Esophagus squamous epithelium (tissue), 5 donors: ENCODE measurements at places on chromosomes 1 and 21.

GRCh38 chr1:203006948-203007871 lies at the start of gene TMEM183A:
TSS of gene TMEM183A (plus strand) at chr1:203007374. CDS start at chr1:203007466, 92 bp downstream.
- DNase-seq = peak; percentile 86

GRCh38 chr1:71698186-71698585 lies 584.2 kb downstream of the NEGR1 start:
- DNase-seq = no peak

DNA sequence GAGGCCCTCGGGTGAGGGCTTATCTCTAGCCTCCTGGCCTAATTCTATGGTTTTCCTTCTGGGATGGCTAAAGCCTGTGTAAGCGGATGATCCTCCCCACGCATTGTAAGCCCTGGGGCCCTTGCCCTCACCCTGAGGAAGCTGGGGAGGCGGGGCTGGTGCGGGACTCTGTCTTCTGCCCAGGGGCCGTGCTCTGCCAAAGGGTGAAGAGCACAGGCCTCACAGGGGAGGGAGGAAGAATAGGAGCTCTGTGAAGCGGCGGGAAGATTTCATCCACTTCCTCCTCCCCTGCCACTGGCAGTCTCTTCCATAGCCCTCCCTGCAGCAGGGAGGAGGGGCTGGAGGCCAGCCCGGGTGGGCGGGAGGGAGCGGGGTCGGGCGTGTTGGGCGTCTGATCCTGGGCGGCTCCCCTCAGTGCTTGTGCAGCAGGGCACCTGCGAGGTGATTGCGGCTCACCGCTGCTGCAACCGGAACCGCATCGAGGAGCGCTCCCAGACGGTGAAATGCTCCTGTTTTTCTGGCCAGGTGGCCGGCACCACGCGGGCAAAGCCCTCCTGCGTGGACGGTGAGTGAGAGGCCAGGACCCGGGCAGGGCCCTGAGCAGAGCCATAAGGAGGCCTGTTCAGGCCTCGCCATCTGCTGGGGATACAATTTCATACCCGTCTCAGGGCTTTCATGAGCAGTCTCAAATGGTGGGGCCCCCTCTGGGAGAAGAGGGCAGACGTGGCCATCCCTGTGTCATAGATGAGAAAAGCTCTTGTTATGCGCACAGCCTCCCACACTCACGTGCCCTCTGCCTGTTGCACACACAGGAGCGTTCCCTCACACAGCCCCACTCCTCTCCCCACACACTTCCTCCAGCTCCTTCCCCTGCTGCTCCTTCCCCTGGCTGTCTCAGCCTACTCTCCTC lies 7.7 kb upstream of the PPM1J start:
- DNase-seq = no peak

- DNase-seq = no peak
Measured at GRCh38 chr21:42476388-42477331, 19.4 kb downstream of the RSPH1 start.

GRCh38 chr1:21338573-21339355 lies 48.5 kb upstream of the ECE1 start:
- no peak for DNase-seq

GRCh38 chr1:79945391-79945790 lies 938.9 kb upstream of the ADGRL4 start:
- no peak for DNase-seq

DNA sequence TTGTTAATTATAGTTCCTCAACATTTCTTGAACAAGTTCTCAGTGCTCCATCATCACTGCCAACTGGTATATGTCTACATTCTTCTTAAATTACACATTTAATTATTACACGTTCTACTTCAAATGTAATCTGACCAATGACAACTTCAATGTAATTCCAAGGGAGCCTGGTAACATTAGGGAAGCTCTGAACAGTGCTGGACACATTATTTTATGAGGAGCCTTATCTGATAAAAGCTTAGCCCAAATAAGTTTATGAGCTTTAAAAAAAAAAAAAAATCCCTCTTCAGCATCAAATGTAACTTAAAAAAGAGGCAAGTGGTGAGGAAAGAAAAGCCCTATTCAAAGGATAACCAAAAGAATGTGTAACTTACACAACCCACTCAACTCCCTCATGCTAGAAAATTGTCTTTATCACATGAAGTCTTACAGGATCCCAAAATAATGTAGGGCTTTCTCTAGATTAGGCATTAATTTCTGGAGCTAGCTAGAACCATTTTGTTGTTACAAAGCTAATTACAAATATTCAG lies 35.2 kb upstream of the ABCA4 start:
- no peak for DNase-seq

DNA sequence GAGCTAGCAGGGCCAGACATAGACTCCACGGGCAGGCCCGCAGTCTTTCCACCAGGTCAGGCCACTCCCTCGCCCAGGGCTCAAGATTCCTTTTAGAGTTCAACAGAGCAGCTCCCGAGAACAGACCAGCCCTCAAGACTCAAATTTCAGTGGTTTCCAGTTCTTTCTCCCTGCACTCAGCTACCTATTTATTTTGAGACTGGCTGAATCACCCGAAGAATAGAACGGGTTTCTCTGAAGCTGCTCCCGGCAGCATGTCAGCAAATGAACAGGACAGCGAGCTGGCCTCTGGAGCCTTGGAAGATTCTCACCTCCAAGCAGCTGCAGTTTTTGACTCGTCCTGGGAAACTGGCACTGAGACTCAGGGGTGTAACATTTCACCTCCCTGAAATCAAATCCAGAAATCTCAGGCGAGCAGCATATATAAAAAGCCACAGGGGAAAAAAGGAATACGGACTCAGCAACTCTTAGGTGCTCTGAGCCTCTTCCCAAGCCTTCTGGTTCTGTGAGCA lies 177.9 kb downstream of the CLIC6 start:
- DNase-seq = no peak

DNA sequence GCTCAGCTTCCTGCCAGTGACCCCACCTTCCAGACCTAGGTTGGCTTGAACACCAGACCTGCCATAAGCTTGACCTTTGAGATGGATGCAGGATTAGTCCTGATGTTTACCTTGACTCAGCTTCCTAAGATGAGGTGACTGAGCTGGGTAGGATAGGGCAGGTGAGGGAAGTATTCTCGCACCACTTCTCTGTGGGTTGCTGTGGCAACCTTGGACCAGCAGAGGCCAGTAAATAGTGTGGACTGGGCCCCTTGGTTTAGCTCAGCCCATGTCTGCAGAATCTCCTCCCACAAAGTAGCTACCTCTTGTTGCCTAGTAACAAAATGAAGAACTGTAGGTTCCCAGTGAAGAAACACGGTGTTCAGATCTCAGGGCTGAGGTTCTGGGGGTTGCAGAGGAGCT lies 8.4 kb downstream of the RPS6KA1 start:
- DNase-seq = no peak

DNA sequence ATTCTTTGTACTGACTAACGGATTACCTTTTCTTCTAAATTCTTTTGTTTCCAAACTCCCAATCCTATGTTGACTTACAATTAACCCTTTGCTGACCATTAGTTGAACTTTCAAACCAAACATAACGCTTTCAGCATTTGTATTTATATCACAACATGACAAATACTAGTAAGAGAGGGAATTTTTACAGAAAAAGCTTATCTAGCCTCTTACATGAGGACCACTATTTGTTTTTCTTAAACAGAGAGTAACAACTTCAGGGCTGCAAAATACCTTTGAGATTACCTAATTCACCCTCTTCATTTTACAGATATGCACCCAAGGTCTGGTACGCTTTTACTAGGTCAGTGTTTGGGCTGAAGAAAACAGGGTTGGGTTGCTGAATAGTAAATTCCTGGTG lies 45.0 kb upstream of the CXADR start:
- DNase-seq = no peak

DNA sequence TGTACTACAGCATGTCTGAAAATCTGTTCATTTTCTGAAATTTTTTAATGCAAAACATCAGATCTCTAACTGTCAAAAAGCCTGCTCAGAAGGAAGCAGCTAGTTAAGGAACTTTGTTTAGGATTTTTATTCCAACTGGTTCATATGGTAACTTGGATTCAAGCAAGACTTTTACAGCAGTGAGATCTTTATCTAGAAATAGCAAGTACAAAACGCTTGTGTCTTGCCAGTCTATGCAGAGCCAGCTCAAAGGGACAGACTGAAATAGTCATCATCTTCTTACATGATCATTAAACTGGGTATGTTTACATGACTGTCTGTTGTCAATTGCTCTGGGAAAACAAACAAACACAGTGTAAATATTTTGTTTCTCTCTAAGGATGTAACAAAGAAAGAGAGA lies 37.6 kb downstream of the DDAH1 start:
- DNase-seq = no peak

DNA sequence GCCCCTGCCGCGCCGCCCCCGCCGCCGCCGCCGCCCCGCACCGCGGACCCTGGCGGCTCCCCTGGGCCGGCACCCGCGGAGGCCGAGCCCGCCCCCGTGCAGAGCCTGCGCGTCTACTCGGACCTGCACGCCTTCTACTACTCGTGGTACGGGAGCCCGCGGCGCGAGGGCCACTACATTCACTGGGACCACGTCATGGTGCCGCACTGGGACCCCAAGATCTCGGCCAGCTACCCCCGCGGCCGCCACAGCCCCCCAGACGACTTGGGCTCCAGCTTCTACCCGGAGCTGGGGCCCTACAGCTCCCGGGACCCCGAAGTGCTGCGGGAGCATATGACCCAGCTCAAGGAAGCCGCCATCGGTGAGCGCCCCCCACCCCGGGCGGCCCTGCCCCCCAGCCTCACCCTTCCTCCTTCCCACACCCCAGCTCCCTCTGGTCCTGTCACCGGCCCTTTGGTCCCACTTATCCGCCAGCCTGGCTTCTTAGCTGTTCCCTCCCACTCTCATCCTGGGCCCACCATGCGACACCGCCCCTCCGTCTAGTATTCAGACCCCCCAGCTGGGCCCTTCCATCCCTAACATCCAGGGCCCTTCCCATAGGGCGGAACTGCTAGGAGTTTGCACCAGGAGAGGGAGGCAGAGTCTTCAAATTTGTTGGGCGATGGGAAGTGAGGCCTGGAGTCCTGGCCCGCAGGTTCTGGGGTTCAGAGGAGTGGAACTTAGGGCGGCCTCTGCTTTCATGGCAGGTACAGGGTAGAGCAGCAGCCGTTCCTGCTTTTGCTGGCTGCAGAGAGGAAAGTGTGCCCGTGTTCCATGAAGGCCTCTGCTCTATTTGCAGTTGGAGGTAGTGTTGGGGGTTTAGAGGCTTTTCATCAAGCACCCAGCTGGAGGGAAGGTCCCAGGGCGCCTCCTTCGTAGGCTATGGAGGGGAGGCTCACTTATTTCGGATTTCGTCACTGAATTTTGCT lies 1.0 kb downstream of the MANEAL start:
- no peak for DNase-seq

- DNase-seq = no peak
Measured at GRCh38 chr1:82064691-82065090, 264.0 kb downstream of the ADGRL2 start.

- DNase-seq = no peak
Measured at GRCh38 chr1:67058242-67058641, 4.3 kb upstream of the SLC35D1 start.

DNA sequence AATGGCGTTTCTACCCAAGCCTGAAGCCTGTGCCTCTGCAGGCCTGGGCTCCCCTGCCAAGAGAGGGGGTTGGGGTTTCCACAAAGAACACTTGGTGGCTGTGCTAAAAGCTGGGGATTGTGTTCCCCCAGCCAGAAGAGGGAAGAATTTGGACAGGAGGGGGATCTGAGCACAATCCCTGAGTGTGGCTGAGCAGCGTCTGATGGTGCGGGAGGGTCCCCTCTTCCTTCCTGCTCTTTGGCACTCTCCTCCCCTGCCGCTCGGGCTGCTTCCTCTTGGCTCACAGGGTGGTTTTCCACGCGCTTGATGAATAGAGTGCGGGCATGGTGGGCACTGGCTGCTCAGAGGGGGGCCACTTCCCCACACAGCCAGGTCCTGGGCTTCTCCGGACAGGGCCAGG lies 3.7 kb downstream of the GPR37L1 start:
- no peak for DNase-seq

- peak; percentile 70 for DNase-seq
Measured at GRCh38 chr1:9717193-9718005, 65.9 kb downstream of the PIK3CD start.
